ENCODE measurements at places on chromosomes 3 and 15.

DNA sequence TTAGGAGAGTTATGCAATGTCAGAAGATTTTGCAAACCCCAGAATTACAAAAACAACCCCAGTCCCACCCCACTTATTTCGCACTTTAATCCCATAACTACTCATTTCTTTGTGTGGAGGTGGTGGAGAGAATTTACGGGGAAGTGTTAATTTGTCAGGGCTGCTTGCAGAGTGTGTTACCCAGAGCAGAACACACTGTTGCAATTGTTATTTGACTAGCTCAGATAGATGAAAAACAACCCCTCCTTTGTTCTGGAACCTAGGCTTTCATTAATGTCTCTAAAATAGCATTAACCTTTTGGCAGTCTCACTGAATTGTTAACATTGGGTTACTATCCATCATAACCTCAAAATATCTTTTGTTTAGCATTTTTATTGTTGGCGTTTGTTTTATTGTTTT lies 55.8 kb upstream of the MINAR1 start:
- no peak for DNase-seq

DNA sequence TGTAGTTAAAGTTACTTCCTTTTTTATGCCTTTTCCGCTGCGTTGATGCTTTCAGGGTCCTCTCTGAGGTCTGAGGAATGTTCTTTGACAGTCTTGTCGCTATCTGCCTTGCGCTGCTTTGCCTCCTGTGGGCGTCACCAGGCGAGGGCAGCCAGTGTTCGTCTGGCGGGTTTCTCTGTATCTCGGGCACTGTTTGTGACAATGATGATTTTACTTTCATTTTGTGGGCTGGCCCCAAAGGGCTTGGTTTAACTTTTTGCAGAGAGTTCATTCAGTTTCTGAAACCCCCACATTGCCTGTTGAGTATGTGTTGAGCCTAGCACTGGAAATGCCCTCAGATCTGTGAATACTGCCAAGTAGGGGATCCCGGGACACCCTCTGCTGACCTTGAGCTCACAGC lies 24.6 kb upstream of the SACM1L start:
- peak; percentile 87 for DNase-seq

- DNase-seq = no peak
These were observed 15.9 kb downstream of the IGDCC3 start for GRCh38 chr15:65361708-65362459.

DNA sequence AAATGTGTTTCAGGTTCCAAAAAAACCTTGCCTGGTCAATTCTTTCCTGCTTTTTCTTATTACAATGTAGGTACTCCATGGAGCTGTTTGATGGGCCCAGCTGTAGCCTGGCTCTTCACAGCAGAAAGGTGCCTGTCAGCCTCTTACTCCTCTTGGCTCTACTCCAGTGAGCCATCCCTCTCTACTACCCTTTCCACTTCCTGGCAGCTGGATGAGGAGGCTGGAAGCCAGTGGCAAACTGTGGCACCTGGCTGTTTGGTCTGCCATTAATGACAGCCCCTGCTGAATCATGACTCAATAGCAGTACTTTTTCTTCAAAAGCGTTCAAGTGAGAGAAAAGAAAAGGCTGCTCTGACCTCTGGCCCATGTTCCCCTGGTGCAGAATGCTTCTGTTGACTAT lies 618.1 kb downstream of the PYDC2 start:
- no peak for DNase-seq

DNA sequence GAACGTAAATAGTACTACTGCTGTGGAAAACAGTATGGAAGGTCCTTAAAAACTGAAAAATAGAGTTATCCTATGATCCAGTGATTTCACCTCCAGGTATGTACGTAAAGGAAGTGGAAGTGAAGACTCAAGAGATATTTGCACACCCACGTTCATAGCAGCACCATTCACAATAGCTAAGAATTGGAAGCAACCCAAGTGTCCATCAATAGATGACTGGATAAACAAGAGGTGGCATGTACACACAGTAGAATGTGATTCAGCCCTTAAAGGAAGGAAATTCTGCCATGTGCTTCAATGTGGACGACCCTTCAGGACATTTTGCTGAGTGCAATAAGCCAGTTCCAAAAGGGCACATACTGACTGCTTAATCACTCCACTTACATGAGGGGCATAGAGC lies 188.3 kb downstream of the APBA2 start:
- DNase-seq = no peak

DNA sequence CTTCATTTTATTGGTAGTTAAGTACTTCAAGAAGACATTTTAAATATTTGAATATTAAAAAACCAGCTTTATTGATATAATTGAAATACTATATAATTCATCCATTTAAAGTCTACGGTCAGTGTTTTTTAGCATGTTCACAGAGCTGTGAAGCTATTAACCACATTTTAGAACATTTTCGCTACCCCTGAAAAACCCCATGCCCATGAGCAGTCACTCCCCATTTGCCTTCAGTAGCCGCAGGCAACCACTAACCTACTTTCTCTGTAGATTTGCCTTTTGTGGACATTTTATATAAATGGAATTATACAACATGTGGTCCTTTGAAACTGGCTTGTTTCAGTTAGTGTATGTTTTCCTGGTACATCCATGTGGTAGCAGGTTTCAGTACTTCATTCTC lies 55.7 kb downstream of the GPR171 start:
- DNase-seq = no peak

All from erythroblast (primary cell).